Stimulated activated CD8-positive, alpha-beta memory T cell treated with anti-CD3 and anti-CD28 coated beads, Interleukin-4, amount 100 ng/mL, for 48 hours (primary cell): ENCODE measurements at places on chromosomes 5 and 9.

GRCh38 chr5:132525299-132525724 lies 18.0 kb downstream of the IL5 start:
- no peak for DNase-seq

DNA sequence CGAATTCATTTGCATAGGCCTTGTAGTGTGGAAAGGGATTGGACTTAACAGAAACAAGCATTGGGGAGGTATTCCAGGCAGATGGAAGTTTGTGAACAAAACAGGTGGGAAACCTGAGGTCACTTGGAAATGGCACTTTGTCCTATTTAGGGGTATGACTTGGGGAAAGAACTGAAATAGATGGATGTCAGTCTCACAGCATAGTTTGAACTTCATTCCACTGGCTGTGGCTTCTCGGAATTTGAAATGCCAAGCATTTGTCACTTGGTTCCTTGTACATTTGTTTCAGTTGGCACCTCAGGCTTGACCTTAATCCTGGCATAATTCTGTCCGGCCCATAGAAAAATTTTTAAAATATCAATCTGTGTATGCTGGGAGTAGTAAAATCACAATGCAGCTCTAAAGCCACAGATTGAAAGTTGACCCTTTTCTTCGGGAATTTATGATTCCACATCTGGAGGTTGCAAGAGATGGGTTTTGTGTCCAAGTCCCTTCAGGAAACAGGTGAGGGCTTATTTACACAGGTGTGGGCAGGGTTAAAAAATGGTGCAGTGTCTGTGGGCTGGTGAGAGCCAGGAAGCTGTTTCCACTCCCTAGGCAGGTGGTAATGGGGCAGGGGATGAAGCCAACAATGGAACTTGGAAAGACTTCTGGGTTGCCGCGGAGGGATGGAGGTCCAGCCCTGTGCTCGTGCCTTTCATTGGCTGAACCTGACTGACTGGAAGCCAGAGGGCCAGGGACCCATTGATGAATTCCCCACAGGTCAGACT lies 39.2 kb upstream of the PDE8B start:
- DNase-seq, result no peak

- no peak for DNase-seq
Observed at GRCh38 chr5:28046596-28046995, 1008.2 kb upstream of the CDH9 start.

- no peak for DNase-seq
Observed at GRCh38 chr9:16809912-16810610, 60.4 kb downstream of the BNC2 start.

- no peak for DNase-seq
Observed at GRCh38 chr5:148418511-148418910, 34.8 kb downstream of the FBXO38 start.

DNA sequence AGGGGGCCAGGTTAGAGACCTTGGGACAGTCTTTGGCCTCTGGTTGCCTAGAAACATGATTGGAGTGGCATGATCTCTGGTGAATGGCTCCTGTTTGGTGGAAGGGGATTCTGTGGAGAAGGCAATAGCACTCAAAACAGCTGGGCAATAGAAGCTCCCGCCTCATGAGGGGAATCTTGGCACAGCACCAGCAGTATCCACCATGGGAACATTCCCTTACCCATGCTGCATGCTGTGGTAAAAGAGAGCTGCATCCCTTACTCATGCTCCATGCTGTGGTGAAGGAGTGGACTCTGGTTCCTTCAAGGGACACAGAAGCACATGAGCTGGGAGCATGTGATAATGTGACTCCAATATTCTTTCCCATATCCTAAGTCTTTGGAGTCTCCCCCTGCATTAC lies 160.6 kb downstream of the PJA2 start:
- DNase-seq, result no peak

- no peak for DNase-seq
Observed at GRCh38 chr5:141743866-141744272, 61.8 kb upstream of the ARAP3 start.

GRCh38 chr5:109656829-109657228 lies 32.9 kb upstream of the MAN2A1 start:
- peak; percentile 46 for DNase-seq

GRCh38 chr5:172905346-172906140 lies 53.7 kb upstream of the RPL26L1 start:
- DNase-seq, result no peak

GRCh38 chr9:16414451-16414850 lies 456.0 kb downstream of the BNC2 start:
- no peak for DNase-seq

DNA sequence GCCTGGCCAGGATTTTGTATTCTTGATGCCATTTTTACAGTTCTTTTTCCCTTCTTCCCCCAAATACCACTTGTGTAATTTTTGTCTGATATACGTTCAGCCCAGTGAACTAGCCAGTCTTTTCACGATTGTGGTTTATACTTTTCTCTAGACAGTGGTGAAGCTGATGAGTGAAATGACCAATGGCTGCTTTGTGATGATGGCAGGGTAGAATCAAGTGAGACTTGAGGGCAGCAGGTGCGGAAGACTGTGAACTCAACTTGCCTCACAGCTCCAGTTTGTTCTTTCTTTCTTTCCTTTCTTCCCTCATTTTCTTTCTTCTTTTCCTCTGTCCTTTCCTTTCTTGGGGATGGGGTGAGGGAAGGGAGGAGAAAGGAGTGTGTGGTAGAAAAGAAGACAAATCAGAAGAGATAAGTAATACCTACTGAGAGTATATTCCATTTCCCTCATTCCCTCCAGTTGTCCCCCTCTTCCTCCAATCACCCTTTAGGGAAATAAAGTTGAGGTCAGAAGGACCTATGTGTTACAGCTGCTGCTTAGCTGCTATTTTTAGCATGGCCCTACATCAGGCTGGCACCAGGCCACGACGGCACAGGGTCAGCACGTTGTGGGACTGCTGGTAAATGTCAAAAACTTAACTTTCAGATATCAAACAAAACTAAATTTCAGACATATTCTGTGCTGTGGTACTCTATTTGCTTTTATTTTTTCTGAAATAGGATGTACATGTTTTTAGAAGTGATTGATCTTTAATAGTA lies 12.3 kb downstream of the ZSWIM6 start:
- no peak for DNase-seq

DNA sequence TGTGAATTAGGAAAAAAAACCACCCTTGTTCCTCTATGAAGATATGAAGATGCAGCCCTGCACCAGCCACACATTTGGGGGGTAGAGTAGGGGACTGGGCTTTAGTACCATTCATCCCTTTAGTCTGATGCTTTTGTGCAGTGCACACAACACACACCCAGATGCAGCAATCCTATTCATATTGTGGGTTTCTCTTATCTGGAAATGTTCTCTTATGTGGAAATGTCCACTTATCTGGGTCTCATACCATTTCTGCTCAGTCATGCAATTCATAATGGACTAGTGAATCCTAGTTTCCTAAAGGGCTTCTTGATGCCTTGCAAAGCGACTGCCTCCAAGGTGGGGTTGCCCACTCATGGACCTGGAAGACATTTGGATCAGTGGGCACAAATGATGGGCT lies 47.8 kb downstream of the C9orf152 start:
- DNase-seq, result no peak

- DNase-seq, result peak; percentile 63
Observed at GRCh38 chr5:57175551-57176309, 1.9 kb downstream of the GPBP1 start.

GRCh38 chr9:73411494-73411893 lies 259.8 kb downstream of the ANXA1 start:
- DNase-seq, result no peak

GRCh38 chr5:6317116-6317798 lies 61.1 kb downstream of the MED10 start:
- no peak for DNase-seq

- DNase-seq, result no peak
Observed at GRCh38 chr5:133426264-133426663, 186.1 kb downstream of the FSTL4 start.

- DNase-seq, result no peak
Observed at GRCh38 chr5:56123531-56124243, 109.4 kb downstream of the ANKRD55 start.

GRCh38 chr5:38257308-38258041 lies 884 bp upstream of the EGFLAM start:
- no peak for DNase-seq

DNA sequence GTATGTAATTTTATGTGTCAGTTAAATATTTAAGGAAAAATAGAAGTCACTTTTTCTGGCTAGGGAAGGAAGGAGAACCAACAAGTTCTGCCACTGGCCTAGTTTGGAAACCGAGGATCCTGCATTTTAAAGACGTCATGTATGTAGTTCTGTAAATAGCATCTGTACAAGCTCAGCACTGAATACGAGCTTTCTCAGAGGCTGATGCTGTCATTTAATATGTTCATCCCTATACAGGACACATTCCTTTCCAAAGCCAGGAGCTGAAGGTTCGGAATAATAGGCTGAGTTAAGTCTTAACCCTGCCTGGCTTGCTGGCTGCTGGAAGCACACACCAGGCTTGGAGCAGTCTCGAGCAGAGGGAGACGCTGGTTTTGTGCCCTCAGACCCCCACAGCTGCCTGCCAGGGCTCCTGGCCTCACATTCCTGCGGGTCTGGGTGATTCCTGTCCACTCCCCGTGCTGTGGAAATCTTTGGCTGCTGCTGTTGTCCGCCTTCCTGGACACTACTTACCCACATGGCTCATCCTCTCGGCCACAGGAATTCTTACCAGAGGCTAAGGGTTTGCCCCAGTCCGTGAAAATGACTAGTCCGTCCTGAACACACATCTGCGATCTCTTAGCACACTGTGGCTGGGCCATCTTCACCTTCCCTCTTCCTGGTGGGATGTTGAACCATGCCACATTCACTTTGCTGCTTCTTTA lies 36.6 kb downstream of the SLC46A2 start:
- no peak for DNase-seq

DNA sequence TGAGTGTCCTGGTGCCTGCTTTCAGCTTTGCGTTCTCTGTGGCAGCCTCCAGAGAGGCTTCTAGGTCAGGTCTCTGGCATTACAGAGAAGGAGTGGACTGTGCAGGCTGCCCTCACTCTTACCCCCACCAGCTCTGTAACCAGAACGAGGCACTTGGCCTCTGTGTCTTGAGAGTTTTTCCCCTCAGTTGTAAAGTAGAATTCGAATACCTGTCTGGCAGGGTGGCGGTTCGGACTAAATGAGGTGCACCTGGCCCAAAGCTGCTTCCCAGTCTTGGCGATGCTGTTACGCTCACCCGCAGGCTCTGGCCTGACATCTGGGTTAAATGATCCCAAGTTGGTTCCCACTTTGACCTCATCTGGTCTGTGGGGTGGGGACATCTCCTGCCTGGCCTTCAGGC lies 40.1 kb downstream of the FAM78A start:
- no peak for DNase-seq

DNA sequence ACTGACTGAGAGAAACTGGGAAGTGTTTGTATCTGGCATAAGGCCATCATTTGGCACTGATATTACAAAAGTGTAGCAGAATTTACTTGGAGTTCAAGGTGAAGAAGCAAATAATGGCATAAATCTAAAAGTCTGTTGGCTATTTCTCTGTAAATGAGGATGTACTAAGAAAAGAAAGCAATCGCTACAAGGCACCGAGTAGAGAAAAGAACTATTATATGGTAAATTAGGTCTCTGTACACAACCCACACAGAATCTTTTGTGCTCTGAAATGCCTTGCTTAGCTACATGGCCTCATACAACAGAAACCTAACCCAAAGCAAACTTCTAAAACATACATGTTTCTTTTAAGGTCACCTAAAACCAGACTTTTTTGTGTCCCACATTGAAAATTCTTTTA lies 290.1 kb upstream of the WWC1 start:
- no peak for DNase-seq

DNA sequence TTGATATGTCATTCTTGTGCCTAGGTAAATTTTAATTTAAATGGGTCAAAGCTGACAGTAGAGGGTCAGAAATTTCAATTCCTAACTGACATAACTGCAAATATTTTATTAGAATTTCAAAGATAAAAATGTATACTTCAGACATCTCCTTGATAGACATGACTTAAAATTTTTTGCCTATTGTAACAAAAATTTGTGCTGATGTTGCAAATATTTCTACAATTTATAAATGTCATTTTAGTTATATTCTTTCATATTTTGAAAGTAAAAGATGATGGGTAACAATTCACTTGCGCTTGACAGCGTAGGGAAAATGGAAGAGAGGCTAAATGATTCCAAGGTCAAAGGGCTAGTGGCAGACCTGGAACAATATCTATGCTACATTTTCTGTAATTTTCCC lies 220.3 kb upstream of the ST8SIA4 start:
- no peak for DNase-seq

- DNase-seq, result no peak
Observed at GRCh38 chr9:24582146-24583126, 36.7 kb upstream of the IZUMO3 start.

DNA sequence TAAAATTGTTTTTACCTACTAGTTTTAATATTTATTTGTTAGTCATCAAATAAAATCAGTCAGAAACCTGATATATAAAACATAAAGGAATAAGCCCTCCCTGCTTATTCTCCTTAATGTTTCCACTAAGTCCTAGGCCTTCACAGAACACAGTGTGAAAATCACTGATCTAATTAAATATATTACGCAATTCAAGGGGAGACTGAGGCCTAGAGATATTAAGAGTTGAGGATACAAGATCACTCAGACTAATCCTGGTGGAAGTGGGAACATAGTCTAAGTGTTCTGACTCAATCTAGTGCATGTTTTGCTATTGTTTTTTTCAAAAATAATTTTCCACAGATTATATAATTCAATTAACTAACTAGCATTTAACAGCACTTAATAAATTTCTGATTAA lies 401.1 kb downstream of the SLCO4C1 start:
- no peak for DNase-seq

DNA sequence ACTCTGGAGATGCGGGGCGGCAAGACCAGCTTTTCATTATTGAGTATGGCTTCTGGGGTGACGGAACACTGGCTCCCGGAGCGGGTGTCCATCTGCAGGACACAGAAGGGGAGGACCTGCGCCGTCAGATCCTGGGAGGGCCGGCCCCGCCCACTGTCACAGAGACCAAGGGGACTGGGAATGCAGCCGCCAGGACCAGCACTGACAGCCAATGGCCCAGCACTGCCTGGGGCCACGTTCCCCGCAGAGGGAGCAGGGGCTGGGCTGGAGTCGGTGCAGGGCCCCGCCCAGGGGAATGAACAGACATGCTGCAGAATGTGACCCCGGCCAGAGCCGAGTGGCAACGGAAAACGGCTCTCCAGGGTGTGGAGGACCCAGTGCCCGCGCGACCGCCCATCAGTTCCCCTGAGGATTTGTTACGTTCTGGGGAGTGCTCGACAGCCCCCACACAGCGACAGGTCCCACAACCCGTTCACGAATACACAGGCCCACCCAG lies at the start of gene ZDHHC11:
ZDHHC11 (minus strand) TSS at position 476 of the 496 bp plus-strand sequence; CDS start at position 92, 384 bp downstream.
- DNase-seq, result no peak
